ENCODE measurements at places on chromosomes 2 and 18.

- no peak for DNase-seq
Observed at GRCh38 chr2:148642891-148643416, 1.6 kb upstream of the EPC2 start.

DNA sequence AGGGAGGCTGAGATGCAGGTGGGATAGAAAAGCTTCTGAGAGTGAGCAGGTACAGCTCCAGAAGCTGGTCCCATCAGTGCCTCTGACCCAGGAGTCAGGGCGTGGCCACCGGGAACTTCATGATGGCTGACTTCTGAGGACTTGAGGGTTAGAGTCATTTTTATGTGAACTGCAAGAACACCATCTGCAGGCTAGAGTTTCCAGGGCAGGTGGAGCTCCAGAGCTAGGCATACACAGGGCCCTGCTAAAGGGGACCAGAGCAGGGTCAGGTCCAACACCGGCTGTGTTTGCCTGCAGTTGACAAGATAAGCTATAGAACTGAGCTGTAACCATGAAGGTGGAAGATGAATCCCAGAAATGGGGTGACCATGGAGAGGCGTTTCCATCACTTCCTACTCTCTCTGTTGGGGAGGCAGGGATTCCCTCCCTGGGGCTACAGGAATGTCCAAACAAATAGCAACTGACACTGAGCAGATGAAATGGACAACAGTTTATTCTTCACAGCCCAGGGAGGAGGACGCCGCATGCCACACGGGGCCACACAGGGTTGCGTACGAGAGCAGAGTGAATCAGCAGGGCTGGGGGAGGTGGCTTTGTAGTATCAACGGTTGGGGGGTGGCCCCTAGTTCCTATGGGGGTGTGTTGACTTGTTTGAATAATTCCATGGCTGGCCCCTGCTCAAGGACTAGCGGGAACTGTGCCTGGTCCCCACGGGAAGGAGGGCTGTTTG lies 77.6 kb upstream of the ZNF516 start:
- DNase-seq = no peak

- no peak for DNase-seq
Observed at GRCh38 chr2:197450465-197450864, 2.9 kb upstream of the COQ10B start.

DNA sequence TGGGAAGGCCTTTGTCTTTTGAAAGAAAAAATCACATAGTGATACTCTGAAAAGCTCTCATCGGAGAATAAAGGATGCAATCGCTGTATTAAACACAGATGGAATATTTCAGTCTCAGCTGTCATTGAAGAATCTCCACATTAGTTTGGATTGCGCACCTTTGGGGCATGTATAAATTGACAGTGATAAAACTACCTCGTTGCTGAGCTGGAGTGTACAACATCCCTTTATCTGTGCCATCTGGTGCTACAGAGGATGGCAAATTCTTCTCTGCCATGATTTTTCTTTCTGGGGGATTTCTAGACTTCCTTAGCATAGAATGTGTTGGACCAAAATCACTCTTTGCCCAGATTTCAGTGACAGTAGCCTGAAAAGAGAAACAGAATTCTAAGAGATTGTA lies 185.3 kb downstream of the PARD3B start:
- no peak for DNase-seq

GRCh38 chr2:156704132-156704531 lies 268.0 kb downstream of the GPD2 start:
- DNase-seq = no peak

GRCh38 chr2:171956135-171956825 lies 34.0 kb downstream of the HAT1 start:
- no peak for DNase-seq

DNA sequence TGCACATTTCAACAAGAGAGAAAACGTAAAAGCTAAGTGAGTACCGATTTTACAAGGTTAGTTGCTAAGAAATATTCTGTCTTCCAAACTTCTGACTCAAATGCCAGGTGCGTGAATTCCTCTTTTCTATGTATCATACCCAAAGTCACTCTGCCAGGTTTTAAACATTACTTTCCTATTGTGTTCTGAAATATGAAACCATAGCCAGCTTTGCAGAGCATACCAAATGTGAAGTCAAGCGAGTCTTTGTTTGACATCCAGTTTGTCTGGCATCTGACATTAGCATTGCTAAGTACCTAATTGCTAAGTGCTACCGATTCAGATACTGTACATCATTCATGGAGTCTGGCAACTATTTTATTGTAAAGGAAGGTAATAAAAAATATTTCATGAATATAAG lies 321.9 kb upstream of the GALNT5 start:
- no peak for DNase-seq

GRCh38 chr2:110869472-110870446 lies 137.4 kb downstream of the ACOXL start:
- no peak for DNase-seq

- no peak for DNase-seq
Observed at GRCh38 chr18:24127735-24128134, 11.1 kb upstream of the CABYR start.

DNA sequence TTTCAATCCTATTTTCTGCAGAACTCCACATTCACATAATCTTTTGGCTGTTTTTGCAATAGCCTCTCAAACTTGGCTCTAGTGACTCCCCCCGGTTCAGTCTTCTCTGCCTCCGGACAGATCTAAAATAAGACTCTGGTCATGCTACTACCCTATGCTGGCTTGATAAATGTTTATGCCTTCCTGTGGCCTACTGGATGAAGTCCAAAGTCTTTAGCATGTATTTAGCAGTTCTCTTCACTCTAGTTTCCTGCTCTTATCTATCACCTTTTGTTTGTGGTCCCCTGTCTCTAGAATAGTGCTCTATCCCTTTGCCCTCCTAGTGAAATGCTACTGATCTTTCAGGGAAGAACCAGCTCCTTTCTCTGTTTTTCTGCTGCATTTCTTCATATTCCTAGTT lies 14.4 kb downstream of the ADCYAP1 start:
- no peak for DNase-seq

GRCh38 chr2:186693446-186693832 lies 421 bp upstream of the FAM171B start:
- no peak for DNase-seq

DNA sequence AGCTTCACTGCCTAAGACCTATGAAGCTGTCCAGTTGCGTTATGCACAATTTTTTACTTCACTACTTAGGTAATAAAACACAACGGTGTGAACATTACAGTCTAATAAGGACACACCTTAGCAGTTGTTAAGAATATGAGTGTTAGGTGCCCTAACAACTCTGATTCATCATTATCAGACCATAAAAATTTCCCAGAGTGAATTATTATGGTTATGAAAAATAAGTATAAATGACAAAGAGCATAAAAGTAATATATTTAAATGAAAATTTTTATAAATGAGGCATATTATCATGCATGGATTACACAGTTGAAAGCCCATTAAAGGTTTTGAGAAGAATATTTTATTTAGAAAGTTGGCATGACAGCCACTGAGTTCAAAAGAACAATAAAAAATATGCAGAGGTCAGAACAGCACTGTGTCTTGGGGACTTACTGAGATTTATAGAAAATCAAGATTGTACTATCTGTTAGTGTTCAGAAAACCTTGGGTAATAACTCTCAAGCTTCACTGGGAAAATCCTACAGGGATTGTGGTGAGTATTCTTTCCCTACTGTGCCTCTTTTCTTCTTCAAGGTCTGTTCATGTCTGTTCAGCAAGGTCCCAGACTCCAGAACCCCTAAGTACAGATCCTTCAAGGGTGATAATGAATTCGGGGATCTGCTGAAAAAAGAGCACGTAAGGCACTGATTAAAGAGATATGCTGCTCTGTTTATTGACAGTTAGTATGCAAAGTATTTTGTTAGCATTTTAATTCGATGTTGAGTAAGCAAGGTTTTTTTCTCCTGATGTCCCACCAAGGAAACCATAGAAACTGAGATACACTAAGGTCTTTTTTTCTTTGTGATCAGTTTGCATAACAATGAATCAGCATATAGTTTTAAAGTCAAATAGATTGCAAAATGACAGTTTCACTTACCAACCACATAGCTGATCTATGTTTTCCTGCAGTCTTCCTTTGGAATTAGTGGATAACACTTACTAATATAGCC lies 250.0 kb downstream of the DSEL start:
- no peak for DNase-seq

DNA sequence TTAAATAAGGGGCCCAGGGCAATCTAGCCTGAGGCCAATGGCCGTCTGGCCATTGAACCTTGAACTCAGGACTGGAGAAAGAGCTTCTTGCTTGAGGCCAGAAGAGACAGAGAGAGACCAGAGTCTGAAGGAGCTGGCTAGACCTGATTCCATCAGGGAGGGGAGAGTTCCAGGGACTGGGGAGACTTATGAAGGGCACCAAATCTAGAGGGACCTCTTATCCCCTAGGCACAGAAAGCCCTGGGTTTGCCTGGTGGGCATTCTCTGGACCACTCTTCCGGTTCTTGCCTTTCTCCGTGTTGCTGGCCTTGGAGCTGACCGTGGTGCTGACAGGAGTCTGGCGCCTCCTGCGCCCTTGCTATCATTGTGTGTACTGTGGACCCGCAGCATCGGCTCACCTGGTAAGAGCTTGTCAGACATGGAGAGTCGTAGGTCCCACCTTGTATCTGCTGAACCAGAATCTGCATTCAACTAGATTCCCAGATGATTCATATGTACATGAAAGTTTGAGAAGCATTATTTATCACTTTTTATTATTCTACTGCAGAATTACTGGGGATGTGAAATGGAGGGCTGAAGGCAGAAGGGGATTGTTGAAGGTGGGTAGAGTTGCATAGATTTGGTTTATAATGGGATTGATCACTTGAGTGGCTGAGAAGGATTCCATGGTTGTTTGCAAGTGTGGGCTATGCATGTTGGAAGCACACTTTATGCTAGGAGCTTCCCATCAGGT lies 4.3 kb upstream of the TRPM8 start:
- no peak for DNase-seq

GRCh38 chr2:156522864-156523440 lies 86.8 kb downstream of the GPD2 start:
- no peak for DNase-seq

DNA sequence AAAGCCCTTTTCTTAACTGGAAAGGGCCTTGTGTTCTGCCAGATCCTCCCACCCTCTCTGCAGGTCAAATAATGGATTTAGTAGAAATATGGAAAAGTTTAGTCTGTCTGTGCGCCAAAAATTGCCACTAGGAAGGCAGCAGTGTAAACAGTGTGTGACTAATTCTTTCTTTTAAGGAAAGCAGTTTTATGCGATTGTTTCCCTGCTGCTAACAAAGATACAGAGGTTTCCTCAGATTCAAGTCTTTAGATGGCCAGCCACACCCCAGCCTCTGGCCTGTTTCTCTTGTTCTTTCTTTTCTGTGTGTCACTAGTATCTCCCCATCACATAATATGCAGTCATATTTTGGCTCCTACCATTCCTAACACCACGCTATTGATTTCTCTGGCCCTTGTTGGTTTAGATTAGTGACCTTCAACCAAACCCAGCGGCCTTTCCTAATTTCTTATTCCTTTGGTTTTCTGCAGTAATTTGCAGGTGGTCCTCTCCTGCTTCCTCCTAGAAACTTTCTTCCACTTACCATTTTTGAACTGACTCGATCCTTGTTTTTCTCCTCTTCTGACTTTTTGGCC lies 157.4 kb downstream of the LTBP1 start:
- no peak for DNase-seq

DNA sequence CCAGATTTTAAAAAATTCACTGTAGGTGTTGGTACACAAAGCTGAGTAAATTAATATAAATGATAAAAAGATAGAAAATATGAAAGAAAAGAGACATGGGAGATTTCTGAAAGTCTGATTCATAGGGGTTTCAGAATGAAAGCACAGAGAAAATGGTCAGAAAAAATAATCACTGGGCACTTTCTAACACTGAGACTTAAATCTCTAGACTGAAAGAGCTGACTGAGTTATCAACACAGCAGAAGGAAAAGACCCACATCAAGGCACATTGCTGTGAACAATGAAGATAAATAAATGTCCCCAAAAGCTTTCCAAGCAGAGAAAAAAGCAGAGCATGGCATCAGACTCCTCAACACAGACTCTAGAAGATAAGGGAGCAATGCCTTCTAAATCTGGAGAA lies 277.2 kb downstream of the BCL2 start:
- DNase-seq = no peak

DNA sequence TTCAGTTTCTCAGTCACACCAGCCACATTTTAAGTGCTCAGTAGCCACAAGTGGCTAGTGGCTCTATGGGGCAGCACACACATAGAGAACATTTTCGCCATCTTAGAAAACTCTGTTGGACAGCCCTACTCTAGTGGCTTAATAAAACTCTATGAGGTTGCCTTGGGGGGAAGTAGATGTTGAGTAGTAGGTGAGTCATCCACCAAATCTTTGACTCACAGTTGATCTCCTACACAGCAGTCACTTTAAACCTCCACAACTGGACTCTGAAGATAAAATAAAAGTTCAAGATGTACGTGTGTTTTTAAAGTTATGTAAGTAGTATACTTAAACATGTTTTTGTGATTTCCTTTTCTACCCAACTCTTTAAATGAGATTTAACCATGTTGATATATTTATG lies 379.0 kb downstream of the SETBP1 start:
- no peak for DNase-seq

DNA sequence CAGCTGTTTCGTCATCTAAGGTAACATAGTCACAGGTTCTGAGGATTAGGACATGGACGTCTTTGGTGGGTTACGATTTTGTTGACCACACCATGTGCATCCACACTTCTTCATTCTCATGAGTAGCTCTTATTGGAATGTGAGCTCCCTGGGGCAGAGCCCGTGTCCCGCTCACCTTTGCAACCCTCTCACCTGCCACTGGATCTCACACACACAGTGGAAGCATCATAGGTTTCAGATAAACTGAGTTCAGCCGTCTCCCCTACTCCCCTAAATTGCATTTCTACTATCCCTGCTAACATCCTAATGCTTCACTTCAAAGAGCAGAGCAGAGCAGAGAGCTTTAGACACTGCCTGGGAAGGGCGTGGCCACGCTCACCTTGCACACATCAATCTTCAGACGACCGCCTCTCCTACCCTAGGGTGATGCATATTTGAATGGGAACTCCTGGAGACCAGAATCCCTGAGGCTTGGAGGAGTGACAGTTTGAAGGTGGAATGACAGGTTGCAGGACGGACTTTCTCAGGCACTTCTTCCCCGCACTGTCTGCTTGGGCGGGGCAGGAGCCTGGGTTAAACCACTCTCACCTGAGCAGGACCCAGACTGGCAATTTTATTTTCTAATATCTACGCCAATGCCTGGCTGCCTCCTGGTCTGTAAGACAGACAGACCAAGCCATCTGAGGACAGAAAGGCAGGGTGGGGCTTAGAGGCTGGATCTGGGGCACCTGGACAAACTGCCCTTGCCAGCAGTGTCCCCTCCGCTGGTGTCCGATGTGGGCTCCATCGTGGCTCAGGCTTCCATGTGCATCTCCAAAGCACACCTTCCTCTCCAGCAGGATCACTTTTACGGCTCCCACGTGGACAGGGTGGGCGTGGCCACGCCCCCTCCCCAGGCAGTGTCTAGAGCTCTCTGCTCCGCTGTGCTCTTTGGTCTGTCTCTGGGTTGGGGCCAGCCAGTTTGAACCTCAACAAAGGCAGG lies 229.5 kb upstream of the COPS8 start:
- no peak for DNase-seq
